ENCODE measurements at places on chromosomes 3 and 15. TPM values are rescaled to one million over a fixed set of nuclear protein-coding genes. Genes with fewer than 3 reads are reported as not detected.

SLC51A gene
- 10.8 TPM for polyA plus RNA-seq

GLCE gene
- polyA plus RNA-seq, result 43.7 TPM

CYP8B1 gene
- 1.4 TPM for polyA plus RNA-seq

PLSCR4 gene
- polyA plus RNA-seq, result 17.0 TPM

IGF2BP2 gene
- 105 TPM for polyA plus RNA-seq

GRCh38 chr3:70811880-70812279, 499.4 kb upstream of the MDFIC2 start:
- DNase-seq, result no peak

- no peak for DNase-seq
Measured at GRCh38 chr3:190053919-190054672, 66.6 kb downstream of the P3H2 start.

- no peak for DNase-seq
Measured at GRCh38 chr3:23457697-23458096, 254.6 kb downstream of the UBE2E2 start.

- DNase-seq, result no peak
Measured at GRCh38 chr15:85541744-85542143, 161.3 kb downstream of the AKAP13 start.

- DNase-seq, result no peak
Measured at GRCh38 chr15:36757189-36757814, 177.9 kb downstream of the CDIN1 start.

DNA sequence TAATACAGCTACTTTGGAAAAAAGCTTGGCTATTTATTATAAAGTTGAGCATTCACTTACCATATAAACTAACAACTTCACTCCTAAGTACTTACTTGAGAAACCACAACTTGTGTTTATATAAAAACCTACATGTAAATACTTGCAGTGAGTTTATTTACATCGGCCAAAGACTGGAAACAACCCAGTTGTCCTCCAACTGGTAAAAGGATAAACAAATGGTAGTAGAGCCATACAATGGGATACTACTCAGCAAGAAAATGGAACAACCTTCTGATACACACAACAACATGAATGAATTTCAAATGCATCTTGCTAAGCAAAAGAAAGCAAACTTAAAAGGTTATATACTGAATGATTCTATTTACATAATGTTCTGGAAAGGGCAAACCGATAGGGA, 63.7 kb downstream of the SLC7A14 start:
- DNase-seq, result no peak

- DNase-seq, result no peak
Measured at GRCh38 chr3:159829539-159830227, 159.0 kb upstream of the IL12A start.

DNA sequence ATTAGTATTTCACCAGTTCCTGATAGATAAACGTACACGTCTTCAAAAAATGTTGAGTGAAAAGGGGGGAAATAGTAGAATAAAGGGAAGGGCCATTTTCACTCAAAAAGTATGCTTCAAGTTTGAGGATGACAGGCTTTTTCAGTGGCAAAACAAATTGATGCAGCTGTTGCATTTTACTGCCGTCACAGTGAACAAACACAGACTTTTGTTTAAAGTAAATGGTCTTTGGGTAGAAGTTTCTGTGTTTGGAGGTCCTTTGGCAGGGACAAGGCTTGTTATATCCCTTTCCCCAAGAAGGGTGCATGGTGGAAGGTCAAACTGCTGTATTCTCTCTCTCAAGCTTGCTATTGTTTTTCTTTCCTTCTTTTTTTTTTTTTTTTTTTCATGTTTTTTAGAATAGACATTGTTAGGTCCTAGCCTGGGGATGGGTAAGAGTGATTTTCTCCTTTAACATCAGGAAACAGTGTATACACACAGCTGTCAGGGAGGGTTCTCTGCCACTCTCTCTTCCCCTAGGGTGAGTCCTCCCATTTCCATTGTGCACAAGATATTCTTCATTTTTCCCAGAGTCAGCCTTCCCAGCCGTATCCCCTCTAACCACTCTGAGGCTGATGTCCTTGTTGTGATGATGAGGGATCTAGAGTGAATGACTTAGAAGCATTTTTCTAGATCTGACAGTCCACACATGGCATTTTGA, 6.6 kb upstream of the SUCNR1 start:
- no peak for DNase-seq

DNA sequence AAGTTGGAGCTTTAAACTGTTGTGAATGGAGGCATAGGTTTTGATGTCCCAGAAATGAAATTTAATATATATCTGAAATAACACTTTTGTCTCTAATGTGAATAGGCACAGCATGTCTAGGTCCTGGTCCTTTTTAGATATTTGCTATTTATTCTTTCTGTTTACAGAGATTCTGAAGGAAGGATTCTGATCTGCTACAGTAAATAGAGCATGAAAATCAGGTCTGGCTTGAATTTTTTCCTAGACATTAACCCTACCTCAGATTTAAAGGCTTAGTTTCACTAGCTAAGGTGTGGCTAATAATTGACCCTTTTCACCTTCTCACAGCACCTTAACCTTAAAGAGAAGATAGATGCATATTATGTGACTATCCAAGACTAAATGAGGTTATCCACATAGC, 48.0 kb upstream of the SYNPR start:
- no peak for DNase-seq

Data from renal cortex interstitium (tissue), 15 donors.